Activated CD8-positive, alpha-beta memory T cell treated with anti-CD3 and anti-CD28 coated beads, Interleukin-2, amount 50 U/mL, for 48 hours (primary cell): ENCODE measurements at places on chromosomes 1 and 21.

- no peak for DNase-seq
Observed at GRCh38 chr1:221706876-221707582, 34.9 kb downstream of the DUSP10 start.

DNA sequence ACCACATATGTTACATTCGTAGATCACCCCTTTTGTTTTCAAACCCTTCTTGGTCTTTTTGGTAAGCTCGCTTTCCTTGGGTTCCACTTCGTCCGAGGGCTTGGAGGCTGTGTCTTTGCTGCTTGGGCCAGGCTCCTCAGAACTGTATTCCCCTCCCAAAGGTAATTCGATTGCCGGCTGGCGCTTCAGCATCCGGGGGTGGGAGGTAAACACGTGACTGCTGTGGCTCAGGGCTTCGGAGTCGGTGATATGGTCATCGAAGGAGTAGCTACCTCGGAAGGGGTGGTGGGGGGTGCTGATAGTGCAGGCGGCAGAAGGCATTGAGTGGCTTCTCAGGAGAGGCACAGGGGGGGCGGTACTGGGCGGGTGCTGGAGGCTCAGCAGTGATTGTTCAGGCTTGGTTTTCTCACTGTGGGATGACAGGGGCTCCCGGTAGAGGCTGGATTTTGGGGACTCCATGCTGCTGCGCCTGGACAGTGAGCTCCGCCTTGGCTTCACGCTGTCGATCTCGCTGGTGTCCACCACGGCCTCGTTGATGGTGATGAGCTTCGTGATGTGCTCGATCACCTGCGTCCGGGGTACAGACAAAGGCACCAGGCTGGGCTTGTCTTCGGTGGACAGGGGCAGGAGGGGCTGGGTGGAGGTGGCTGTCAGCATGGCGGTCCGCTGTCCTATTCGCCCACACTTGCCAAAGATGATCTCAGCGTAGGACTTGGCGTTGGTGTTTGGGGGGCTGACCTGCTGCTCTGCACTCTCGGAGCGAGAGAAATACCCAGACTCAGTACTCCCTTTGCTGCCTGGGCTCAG, 98.6 kb upstream of the EDN2 start:
- DNase-seq = no peak

DNA sequence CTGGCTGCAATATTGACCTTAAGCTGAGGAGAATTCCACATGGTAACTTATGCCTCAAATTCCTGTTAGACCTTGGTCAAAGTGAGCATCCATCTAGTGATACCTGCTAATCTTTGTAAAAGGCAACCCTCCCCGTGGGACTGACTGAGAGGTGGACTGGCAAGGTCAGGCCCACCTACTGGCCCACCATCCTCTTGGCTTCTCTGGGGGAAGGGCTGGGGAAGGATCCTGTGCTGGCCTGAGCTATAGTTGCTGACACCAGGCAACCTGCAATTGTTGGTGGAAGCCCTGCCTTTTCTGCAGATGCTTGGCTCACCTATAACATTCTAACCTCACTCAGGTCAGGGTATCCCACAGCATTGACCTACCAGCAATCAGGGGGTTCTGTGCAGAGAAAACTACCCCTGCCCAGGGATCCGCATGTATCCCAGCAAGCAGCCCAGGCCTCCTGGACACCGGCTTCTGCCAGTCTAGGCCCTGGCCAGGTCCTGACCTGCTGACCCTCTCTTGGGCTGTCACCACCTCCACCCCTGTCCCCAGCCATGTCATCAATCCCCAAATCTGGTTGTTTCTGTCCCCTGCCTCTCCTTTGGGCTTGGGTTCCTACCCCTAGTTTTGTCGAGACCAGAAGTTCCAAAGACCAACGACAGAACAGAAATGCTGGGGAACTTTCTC, 108.1 kb upstream of the EDN2 start:
- DNase-seq = no peak

DNA sequence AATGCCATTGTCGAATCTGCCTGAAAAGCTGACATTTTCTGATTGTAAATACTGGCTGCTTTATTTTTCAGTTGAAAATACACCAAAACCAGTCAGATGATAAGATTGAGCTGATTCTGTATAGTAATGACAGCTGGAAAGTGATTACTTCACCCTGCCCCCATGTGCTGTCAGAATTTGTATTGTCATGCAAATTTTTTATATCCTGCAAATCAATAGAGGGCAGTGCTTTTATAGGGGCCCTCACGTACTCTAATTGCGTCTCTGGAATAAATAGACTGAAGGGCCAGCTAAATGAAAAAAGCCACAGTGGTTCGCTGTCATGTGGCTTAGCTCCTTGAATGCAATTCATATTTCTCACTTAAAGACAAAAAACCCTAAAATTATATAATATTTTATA, 208.6 kb downstream of the LHX8 start:
- no peak for DNase-seq

DNA sequence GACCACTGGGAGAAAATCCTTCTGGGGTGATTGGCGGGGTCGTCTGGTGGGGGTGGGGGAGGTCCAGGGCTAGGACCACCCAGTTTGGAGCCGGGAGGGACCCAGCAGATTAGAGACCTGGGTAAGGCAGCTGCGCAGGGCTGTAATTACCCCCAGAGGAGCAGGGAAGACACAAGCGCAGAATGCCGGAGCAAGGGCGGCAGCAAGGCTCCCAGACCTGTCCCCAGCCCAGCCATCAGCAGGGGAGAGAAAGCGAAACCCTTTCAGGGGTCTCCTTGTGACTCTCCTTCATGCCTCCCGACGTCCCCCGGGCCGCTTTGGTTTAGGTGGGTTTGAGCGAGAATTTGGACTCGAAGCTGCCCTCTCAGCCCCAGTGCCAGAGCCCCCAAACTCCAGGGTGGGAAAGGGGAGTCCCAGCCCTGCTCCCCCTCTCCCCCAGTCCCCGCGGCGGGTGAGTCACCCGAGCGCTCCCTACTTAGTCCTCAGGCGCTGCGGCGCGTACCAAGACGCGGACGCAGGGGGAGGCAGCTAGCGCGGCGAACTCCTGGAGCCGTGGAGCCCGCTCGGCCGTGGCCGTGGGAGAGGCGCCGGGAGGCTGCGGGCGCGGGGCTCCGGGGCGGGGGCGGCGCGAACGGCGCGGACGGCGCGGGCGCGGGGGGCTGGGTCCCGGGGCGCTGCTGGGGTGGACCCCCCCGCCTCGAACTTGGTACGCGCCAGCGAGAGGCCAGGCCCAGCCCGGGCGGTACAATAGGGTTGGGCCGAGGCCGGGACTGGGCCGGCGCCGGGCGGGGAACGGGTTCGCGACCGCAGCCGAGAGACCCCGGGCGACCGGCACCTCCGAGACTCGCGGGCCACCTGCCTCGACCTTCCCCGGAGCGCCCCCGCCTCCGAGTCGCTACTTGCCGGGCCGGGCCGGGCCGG, at the start of gene MAP7D1:
MAP7D1 (plus strand) TSS at position 753 of the 921 bp plus-strand sequence. CDS start 258 bp downstream, outside the sequence.
- peak; percentile 92 for DNase-seq
